Stimulated activated CD4-positive, alpha-beta T cell treated with anti-CD3 and anti-CD28 coated beads, Interleukin-12 subunit alpha, Interleukin-12 subunit beta, amount 100 ng/mL, for 4 hours (primary cell): ENCODE measurements at places on chromosomes 2 and 18.

DNA sequence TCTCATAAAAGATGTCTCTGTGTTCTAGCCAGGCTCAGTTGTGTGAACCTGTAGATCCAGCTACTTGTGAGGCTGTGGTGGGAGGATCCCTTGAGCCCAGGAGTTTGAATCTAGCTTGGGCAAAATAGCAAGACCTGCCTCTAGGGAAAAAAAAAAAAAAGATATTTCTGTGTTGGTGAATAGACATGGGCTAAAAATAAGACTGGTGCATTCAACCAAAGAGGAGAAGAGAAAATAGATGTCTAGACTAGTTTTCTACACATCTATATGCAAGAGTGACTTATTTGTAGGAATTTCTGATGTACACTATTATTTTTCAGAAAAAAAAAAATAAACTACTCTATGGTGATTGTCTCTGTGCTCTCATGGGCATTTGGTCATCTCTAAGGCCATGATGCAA lies 555.1 kb downstream of the BCL11A start:
- DNase-seq, result no peak

DNA sequence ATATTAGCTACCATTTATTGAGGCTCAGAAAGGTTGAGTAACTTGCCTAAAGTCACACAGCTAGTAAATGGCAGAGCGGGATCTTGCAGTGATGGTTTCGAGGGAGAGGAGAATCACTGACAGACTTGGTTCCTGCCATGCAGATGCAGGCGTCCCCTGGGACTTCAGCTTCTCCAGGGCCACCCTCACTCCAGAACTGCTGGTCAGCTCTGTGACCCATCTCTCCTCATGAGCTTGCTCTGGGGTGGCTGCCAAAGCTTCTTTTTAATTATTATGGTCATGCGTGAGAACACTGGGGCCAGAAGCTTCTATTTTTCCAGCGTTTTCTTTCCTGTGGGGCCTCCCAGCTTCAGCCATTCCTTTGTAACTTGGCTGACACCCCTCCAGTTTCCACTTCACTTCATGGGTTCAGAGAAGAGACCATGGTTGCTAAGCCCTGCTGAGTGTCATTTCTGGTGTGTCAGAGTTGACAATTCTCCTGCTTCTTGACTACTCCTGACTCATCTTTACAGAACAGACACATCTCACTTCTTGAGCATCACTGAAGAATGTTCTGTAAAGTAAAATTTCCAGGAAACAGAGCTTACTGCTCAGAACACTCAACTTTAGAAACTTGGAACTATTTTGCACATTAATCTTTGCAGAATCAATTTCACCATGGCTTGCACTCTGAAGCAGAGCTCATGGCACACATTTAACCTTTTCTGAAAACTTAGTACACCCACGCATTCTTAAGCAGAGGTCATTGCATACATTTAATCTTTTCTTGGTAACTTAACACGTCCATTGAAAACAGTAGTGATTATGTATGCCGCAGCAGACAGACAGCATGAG lies 70.4 kb downstream of the IL1R2 start:
- no peak for DNase-seq

- no peak for DNase-seq
These were observed 6.9 kb downstream of the CD8A start for GRCh38 chr2:86783615-86784339.

DNA sequence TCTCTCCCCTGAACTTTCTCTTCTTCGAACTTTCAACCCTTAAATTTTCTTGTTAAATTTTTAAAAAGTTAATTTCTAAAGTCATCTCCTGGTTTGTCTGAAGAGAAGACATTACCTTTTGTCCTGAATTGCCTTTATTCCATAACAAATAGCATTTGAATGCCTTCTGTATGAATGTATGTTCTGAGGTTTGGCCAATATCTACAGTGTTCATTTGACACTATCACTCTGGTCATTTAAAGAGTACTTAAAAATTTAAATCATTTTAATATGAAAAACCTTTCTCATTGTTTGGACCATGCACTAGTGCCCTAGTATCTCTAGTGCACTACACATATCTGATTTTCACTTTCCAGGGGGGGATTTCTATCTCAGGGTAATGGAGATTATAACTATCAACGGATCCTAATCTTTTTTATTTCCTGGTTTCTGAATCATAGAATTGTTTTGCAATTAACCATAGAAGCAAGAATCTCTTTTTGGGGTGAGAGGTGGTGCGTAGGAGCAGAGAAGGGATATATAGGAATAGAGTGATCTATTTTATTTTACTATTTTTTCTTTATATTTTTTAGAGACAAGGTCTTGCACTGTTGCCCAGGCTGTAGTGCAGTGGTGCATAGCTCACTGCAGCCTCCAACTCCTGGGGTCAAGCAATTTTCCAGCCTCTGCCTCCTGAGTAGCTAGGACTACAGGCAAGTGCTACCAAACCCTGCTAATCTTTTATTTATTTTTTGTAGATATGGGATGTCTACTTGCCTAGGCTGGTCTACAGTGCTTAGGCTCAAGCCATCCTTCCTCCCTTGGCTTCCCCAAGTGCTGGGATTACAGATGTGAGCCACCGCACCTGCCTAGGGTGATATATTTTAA lies 25.5 kb downstream of the TANC1 start:
- no peak for DNase-seq

DNA sequence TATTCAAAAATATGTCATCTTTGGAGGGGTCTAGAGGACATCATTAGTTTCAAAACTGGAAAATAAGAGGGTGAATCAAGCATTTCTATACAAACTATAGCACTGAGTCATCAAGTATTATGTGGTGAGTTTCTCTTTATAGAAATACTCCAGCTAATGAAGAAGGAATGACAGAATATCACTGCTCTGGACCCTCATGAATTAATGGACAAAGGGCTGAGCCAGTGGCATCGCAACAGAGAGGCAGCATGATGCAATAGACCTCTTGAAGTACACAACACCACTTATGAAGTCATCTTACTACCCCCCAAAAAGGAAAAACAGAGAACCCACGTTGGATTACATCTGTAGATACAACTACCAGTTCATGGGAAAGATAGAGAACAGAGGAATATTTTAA lies 27.4 kb upstream of the EIF2AK3 start:
- DNase-seq, result no peak

- no peak for DNase-seq
These were observed 2.8 kb downstream of the C1D start for GRCh38 chr2:68059784-68060525.

DNA sequence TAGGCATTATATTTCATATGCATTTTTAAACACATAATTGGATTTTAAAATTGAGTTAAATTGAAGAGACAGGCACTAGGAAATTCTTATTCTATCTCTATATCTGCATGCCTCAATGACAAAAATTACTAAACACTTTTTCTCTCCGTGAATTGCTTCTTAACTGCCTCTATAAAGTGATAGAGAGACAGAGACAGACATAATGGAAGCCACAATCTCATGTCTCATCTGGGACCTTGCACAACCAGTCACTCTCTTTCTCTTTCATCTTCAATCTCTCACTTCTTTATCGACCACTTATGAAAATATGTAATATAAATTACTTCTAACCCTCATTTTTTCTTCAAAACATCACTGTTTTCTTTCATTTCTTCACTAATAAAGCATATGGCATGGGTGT lies 238.9 kb upstream of the ZNF804A start:
- no peak for DNase-seq

- DNase-seq, result no peak
These were observed 24.1 kb upstream of the KANSL1L start for GRCh38 chr2:210195101-210195852.

DNA sequence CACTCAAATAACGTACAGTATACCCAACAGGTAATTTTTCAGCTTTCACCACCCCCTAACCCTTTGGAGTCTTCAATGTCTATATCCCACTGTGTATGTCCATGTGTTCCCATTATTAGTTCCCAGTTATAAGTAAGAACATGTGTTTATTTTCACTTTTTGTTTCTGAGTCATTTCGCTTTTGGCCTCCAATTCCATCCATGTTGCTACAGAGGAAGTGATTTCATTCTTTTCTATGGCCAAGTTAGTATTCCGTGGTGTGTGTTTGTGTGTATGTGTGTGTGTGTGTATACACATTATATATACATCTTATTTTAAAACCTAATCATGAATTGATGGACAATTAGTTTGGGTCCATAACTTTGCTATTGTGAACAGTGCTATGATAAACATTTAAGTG lies 464.4 kb downstream of the CMPK2 start:
- DNase-seq, result no peak
